ENCODE measurements at places on chromosomes 5 and 9.

DNA sequence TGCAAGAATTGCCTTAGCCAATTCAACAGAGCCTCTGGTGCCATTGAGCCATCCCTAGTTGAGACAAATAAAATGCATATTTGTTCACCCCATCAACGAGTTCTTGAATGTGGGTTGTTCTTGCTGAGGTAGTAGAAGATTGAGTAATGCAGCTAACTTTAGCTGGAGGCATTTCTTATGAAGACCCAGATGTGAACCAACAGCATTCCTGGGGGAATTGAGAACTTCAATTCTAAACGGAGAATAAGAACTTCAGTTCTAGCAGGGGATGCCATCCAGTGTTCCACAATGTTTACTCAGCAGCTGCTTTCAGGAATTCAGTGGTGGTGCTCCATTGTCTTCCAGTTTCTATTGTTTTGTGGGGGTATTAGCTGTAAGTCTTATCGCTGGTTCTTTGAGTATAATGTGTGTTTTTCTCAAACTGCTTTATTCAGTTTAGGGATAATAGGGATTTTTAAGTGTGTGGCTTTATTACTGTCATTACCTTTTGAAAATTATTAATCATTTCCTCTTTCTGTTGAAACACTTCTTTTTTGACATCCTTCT, 1968.2 kb upstream of the NUDT12 start:
- no peak for DNase-seq

DNA sequence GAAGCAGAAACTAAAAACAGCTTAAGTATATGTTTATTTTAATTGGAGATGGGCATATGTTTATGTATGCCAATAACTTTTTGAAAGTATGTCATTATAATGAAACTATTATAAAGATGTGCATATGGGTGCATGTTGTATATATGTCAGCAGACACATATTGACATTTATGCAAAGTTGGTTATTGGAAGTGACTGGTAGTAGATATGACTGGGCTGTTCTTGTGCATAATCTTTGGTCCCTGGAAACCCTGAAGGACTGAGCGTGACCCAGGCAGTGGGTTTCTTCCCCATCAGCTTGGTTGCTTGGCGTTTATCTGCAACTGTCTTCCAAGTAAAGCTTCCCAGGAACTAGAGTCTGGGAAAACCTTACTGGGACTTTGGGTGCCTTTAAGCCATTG, 25.7 kb downstream of the ANKRA2 start:
- DNase-seq = no peak

DNA sequence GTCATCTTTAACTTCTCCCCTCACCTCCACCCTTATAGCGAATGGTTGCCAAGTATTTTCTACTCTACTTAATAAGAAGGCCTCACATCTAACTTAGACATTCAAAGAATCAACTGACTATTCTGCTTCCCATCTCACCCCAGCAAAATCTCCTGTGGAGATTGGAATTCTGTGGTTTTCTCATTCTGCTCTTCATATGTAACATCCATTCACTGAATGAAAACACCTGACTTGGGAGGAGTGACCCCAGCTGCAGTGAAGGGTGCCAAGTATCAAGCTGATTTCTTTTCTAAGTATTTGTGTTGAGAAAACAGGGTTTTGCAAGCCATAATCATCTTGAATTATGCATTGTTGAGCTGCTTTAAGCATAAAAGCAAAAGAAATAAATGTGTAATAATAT, 42.5 kb upstream of the TAF1L start:
- no peak for DNase-seq

GRCh38 chr9:35495984-35496383, 6.1 kb downstream of the RUSC2 start:
- no peak for DNase-seq

DNA sequence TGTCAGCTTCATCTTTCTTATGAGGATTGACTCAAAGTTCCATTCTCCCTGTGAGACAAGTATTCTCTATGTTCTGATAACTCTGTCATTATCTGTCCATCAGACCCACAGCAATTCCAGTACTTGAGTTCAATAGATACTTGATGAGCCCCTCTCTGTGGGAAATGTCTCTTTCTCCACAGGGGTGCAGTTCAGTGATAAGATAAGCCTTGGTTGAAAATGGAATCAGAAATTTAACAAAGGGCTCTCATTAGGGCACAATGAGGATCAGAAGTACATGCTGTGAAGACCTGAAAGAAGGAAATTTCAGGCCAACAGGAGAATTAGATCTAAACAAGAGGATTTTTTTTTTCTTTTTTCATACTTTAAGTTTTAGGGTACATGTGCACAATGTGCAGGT, 737.3 kb downstream of the MTRR start:
- DNase-seq = no peak

DNA sequence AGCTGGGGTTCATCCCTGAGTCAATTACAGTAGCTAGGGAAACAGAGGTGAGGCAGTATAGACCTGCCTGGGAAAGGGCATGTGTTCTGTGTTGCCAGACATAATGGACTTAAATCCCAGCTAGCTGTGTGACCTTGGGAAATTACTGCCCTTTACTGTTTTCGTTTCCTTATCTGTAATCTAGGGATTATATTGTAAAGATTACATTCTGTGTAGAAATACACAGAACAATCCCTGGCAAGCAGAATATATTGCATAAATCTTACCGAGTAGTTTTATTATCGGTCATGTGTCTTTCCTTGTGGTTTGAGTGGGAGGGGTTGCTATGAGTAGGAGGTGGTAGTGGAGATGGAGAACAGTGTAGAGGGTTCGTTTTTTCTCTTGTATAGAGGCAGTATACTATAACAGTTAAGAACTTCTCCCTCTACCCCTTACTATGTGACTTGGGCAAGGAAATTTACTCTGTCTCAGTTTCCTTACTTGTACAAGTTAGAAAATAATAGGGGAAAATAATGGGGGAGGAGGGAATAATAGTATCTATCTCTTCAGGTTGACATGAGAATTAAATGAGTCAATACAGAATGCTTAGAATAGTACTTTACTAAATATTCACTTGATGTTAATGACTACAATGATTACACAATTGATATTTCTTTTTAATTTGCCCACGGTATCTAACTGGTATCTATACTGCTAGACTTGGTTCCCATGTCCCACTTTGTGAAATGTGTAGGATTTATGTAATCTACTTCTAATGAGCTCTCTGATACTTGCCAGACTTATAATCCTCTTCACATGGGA, 7.1 kb upstream of the DMXL1 start:
- no peak for DNase-seq

GRCh38 chr9:18297056-18297841, 176.7 kb upstream of the ADAMTSL1 start:
- DNase-seq = no peak

DNA sequence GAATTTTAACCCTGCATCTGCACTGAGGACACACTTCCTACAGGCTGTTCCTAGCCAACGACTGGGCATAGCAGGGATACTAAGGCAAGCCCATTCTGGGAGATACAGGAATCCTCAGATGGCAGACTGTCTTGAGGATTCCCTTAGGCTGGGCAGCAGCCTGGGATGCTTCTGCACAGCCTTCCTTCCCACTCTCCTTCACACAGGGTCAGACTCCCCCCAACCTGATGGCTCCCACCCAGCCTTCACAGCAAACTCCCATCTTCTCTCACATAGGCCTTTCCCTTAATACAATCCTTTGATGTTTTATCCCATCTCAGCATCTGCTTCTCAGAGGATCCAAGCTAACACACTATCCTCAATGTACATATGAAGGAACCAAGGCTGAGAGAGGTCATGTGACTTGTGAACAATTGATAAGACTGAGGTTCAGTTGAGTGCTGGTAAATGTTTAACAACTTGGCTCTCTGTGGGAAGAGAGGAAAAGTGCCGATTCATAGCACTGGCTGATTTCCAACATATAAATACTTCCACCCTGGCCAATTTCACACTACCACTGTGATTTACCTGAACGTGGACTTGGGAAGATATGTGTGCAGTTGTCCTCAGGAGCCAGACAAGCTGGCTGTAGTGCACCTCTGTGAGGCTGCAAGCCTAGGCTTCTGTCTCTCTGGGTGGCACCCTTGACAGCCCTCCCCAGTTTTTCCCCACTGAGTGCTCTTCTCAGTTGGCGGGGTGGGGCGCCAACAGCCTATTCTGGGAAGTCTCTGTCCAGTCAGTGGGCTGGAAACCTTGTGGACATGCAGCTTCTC, 120.2 kb upstream of the TRIM32 start:
- no peak for DNase-seq

Data from forelimb muscle (tissue), 1 donor.